Activated gamma-delta T cell (primary cell): ENCODE measurements at places on chromosomes 7 and 10.

- no peak for DNase-seq
These were observed 32.0 kb upstream of the CXCL12 start for GRCh38 chr10:44416936-44417335.

GRCh38 chr10:29370097-29371092 lies 81.5 kb downstream of the LYZL1 start:
- DNase-seq: no peak

- no peak for DNase-seq
These were observed 16.0 kb downstream of the CREB3L2 start for GRCh38 chr7:137985897-137986251.

DNA sequence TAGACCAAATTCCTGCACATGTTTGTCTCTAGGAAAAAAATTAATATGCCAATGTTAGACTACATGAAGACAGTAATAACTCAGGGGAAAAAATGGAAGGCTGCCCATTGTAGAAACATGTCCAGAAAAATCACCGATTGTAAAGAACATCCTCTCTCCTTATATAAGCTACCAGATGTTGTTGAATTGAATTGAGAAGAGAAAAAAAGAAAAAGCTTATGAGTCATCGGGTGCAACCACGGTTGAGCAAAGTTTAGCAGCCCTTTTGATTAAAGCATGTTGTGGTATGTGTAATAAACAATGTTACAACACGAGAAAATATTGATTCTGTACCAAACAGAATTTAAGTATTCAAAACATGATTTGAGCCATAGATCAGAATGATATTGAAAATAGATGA lies 102.3 kb upstream of the ARHGAP21 start:
- DNase-seq: no peak

DNA sequence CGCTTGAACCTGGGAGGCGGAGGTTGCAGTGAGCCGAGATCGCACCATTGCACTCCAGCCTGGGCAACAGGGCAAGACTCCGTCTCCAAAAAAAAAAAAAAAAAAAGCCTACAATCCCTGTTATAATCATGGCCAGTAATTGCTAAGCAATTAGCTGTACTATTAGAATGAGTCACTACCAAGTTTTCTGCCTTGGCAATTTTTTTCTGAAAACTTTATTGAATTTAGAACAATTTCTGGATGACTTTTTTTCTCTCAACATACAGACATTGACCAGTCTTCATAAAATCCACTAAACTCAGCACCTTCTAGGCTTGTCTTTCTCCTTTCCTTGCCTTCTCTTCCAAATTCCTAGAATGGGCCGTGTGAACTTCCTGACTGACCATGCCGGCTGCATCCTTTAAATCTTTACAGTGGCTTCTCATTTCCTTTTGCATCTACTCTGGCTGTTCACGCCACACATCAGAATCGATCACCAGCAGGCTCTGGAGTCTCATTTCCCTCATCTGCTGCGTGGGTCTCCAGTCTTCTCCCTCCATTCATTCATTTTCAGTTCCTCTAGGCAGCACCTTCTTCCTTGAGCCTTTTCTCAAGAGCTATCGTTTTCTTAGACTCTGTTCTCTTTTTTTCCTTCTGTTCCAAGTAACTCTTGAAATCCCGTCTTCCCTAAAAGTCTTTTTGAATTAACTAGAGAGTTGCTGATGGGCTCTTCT lies 107.9 kb downstream of the KAT6B start:
- DNase-seq: no peak

DNA sequence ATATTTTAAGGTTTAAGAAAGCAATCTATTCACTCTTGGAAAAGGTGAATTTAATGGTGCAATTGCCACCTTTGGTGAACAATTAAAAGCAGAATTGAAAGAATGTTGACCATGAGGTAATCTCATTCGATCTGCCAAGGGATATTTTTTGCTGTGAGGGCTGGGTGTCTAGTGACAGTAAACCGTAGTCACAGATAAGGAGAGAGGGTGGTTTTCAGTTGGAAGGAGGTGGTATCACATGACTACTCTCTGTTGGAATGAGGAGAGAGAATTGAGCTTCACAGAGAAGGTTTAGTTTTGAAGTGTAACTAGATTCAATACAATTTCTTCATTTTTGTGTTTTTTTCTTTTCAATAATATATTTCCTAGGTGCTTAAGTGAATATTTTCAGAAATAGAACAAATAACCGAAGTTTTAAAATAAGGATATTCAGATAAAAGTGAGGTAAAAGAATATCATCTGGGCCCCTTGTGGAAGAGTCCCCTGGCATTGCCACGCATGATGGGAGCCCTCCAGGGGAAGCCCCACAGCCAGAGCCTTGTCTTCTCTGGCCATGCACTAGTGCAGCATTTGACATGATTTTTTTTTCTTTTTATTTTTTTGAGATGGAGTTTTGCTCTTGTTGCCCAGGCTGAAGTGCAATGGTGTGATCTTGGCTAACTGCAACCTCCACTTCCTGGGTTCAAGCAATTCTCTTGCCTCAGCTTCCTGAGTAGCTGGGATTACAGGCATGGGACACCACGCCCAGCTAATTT lies 73.4 kb downstream of the GPR141 start:
- no peak for DNase-seq

DNA sequence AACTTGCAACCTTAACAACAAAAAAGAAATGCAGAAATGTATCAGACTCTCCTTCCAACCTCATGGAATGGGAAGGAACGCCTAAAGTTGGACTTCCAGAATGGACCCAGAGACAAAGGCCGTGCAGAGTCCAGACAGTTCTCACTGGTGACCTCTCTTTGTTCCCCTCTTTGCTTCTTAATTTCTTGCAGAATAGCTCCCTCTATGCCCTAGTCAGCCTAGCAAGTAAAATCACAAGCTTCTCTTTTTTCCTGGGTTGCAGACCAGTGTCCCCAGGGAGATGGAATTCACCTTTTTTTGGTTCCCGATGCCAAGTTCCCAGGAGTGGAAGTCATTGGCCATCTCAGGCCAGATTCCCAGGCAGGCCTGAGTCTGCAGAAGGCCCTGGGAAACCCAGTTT lies 278.0 kb downstream of the CCSER2 start:
- DNase-seq: no peak

DNA sequence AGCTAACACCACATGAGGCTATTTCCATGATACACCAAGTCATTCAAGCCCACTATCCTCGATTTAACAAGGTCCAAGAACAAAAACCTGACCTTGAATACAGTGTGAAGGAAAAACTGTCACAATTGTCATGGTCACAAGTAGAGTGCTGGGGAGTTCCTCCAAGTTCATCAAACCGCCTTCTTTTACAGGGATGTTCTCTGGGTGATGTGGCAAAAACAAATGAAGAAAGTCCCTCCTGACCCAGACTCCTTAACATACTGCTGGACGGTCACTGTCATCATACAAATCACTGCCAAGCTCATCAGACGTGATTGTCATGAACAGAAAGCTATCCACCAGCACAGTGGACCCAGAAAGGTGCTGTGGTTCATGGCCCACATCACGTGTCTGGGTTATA lies 28.9 kb downstream of the HIPK2 start:
- no peak for DNase-seq

GRCh38 chr10:125084614-125085257 lies 75.6 kb downstream of the CTBP2 start:
- DNase-seq: no peak
